T-helper 1 cell (primary cell): ENCODE measurements at places on chromosomes 6 and 20.

DNA sequence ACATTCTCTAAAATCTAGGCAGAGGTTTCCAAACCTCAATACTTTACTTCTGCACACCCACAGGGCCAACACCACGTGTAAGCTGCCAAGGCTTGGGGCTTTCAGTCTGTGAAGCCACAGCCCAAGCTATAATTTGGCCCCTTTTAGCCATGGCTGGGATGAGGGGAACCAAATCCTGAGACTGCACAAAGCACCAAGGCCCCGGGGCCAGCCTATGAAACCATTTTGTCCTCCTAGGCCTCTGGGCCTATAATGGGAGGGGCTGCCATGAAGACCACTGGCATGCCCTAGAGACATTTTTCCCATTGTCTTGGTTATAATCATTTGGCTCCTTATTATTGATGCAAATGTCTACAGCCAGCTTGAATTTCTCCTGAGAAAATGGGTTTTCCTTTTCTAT, 513.0 kb upstream of the ADGRB3 start:
- no peak for DNase-seq

DNA sequence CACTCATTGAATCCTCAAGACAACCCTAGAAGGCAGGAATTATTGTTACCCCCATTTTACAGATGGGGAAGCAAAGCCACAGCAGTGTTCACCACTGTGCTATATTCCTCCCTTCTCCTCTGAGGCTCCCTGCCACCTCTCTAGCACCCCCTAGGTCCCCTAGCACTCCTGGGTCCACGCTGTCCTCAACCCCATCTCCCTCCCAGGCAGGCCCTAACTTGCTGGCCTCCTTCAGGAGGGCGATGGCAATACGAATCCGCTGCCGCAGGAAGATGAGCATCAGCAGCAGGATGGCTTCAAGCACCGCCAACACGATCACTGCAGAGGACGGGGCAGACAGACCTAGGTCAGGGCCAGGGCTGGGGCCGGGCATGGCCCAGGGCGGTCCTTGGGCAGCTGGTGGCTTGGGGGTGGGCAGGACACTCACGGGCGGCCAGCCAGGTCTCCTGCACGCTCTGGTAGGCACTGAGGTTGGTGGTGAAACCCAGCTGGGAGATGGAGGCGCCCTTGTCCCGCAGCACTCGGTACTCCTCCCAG, 7.8 kb upstream of the NEU1 start:
- DNase-seq = no peak

DNA sequence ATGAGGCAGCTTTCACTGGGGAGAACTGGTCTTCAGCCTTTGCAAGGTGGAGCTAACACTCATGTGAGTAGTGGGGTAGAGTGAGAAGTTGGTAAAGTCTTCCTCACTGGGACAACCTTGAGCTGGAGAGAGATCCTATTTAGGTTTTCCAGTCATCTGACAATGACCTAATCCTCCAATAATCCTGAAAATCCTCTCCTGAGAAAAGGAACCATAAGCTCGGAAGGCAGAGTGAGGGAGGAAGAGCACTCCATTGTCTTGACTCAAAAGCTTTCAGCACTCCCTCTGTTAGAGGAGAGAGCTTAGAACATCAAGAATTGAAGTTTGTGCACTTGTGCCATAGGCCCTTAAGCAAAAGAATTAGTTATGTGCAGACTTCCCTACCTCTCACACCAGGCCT, 77.8 kb downstream of the TRAM2 start:
- DNase-seq = no peak

GRCh38 chr6:3355358-3356055, 96.8 kb downstream of the PSMG4 start:
- peak; percentile 30 for DNase-seq

- no peak for DNase-seq
These were observed 8.8 kb downstream of the SLC22A16 start for GRCh38 chr6:110467566-110468140.

GRCh38 chr6:142332393-142333098, 30.7 kb downstream of the ADGRG6 start:
- DNase-seq = no peak

- no peak for DNase-seq
These were observed 947.7 kb upstream of the ADGRB3 start for GRCh38 chr6:67687396-67687795.

- DNase-seq = no peak
These were observed 42.0 kb upstream of the KIF16B start for GRCh38 chr20:16615199-16615598.

DNA sequence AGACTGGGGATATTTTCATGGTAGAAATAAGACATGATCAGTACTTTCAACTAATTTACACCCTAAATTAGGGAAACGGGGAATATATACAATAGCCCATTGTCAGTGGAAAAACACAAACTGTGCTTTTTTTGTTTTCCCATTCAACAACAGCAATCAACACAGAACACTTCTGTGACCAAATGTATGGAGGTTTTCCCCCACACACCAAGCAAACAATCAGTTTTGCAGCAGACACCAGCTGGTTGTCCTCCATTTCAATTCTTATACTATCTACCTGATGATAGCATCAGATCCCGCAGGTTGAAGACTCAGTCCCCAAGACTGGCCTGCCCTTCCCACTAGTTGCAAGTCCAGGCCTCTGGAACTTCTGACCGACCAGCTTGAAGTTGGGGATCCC, 4.5 kb downstream of the HINT3 start:
- no peak for DNase-seq

GRCh38 chr6:10556589-10556988, 35.4 kb downstream of the GCNT2 start:
- DNase-seq = no peak

- DNase-seq = peak; percentile 73
These were observed 117.5 kb upstream of the CEP85L start for GRCh38 chr6:118768904-118769325.

DNA sequence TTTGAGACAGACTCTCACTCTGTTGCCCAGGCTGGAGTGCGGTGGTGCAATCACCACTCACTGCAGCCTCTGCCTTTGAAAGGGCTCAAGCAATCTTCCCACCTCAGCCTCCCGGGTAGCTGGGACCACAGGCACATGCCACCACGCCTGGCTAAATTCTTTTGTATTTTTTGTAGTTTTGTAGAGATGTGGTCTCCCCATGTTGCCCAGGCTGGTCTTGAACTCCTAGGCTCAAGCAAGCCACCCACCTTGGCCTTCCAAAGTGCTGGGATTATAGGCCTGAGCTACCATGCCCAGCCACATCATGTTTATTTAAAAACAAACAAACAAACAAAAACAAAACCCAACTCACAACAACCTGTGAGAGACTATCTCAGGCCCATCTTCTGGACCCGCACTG, 29.7 kb upstream of the APCDD1L start:
- no peak for DNase-seq
